ENCODE measurements at places on chromosomes 1 and 21. TPM values are rescaled to one million over a fixed set of nuclear protein-coding genes. Genes with fewer than 3 reads are reported as not detected.

GRCh38 chr1:200415789-200416593 is 6.2 kb upstream of the ZNF281 start:
- no peak for DNase-seq

DNA sequence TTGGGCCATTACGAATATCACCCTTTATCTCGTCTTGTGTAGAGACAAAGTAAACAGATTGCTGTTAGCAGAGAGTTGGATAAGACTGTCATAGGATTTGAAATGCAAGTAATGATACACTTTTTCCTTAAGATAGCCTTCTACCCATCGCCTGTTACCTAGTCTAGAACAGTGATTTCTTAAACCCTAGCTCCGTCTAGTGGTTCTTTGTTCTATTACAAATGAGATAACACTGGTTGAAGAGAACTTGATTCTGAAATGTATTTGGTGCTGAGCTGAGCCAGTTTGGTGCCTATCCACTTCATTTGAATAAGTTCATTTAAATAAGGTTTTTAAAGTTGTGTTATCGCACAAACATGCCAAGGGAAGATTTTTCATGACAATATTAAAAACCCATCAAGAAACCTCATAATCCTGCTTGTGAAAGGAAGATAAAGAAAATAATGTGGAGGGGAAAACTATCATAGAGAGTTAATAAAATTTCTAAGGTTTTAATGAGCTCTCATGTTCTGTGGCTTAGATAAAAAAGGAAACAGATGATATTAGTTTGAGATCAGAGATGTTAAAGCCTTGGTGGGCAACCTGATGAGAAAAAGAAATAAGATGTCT is 1.5 kb upstream of the KCNH1 start:
- DNase-seq = no peak

LAX1 gene
- 0.40 TPM for total RNA-seq

SLAMF7 gene
- total RNA-seq = 1.2 TPM

UBL4B gene
- total RNA-seq = not detected

DNA sequence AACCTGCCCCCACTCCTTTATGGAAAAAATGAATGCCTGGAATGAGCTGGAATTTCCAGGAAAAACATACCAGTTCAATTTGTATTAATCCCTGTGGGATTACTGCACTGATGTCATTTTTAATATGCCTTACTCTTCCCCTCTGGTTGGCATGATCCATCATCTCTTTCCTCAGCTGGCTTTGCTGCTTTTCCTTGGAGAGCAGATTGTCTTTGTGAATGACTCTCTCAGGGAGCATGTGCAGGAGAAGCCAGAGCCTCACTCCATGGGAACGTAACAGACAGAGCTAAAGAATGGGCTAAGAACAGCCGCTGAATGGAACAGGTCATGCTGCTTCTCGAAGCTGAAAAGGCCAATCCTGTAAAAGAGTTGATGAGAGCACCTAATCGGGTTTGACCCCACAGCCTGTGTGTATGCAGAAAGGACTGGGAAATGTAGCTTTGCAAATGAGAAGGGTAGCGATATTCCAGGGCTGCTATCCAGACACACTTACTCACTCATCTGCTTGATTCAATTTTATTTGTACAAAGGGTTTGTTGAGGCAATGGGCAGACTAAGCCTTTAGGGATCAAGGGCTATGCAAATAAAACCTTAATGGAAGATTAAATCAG is 20.7 kb downstream of the PHC2 start:
- no peak for DNase-seq

CCDC17 gene
- total RNA-seq = 1.2 TPM
